Activated naive CD4-positive, alpha-beta T cell treated with anti-CD3 and anti-CD28 coated beads for 36 hours (primary cell): ENCODE measurements at places on chromosomes 12 and 14. TPM values are rescaled to one million over a fixed set of nuclear protein-coding genes. Genes with fewer than 3 reads are reported as not detected.

NUAK1 gene
- total RNA-seq: not detected

- DNase-seq: no peak
Measured at GRCh38 chr12:3697311-3697870, 55.5 kb downstream of the CRACR2A start.

DNA sequence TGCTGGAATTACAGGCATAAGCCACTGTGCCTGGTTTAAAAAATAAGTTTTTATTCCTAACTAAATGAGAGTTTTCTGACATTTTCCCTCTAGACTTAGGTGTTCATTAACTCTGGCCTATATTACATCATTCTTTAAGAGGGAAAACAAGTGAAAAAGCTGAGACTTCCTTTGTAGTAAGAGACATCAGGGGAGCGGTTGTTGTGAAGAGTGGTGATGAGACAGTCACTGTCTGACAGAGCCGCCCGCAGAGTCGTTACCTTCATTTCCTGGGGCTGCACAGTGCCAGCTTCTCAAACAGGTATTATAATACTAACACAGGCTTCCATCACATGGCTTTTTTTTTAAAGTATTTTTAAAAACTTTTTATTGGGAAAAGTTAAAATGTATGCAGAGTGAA, 19.7 kb upstream of the TDRD9 start:
- DNase-seq: peak; percentile 63

DNA sequence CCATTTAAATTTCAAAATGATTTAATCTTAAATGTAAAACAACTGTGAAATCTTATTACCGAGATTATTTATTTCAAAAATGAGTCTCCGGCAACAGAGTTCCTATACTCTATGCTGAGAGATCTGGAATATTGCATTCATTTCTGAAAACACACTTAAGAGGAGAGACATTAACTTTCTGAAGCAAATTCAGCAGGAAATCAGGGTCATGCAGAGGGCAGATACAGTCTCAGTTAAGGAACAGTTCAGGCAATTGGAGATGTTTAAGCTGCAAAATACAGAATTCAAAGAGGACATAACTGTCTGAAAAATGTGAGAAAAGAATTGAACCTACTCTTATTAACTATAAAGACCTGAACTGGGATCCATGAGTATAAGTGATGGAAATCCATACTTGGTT, 320.7 kb downstream of the PAWR start:
- DNase-seq: no peak

ARMH4 gene
- 0.43 TPM for total RNA-seq

- DNase-seq: peak; percentile 44
Measured at GRCh38 chr14:52314595-52315354, 663 bp downstream of the PTGER2 start.

OAS2 gene
- 191 TPM for total RNA-seq

- DNase-seq: no peak
Measured at GRCh38 chr14:64201296-64201695, 92.9 kb downstream of the ESR2 start.

- DNase-seq: peak; percentile 1
Measured at GRCh38 chr12:34393086-34393820, 371.0 kb downstream of the ALG10 start.

- DNase-seq: no peak
Measured at GRCh38 chr12:68477261-68477772, 133.4 kb upstream of the RAP1B start.

PRKAG1 gene
- 50.9 TPM for total RNA-seq

DNA sequence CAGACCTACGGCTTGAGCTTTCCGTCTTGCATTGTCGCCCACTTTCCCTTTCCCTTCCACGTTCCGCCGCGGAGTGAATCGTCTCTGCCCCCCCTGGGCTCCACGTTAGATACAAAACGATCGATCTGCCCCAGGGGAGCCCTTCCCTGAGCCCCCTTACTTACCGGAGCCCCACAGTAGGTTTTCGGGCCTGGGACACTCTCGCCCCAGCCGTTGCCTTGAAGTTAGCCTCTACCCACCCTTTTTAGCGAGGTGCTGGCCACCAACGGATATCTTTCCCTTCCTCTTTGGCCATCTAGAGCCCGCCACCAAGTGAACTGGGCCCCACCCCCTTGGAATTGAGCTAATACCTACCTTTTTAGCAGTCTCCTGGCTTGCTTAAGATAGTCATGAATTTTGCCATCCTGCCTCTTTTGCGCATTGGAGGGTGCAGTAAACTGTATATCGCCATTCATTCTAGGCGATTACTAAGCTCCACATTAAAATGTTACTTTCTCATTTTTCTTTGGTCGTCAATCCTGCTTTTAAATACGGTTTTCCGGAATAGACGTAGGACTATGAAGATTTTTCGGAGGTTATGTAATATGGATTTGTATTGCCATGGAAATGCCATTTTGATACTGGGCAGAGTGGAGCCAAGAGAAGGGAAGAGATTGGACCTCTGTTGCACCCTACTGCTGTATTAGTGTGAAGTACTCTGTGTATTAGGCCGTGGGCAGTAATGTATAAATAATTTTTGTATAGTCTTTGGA, 764 bp downstream of the RBM25 start:
- DNase-seq: peak; percentile 25

- DNase-seq: no peak
Measured at GRCh38 chr14:92797935-92798653, 4.0 kb downstream of the GOLGA5 start.

DNA sequence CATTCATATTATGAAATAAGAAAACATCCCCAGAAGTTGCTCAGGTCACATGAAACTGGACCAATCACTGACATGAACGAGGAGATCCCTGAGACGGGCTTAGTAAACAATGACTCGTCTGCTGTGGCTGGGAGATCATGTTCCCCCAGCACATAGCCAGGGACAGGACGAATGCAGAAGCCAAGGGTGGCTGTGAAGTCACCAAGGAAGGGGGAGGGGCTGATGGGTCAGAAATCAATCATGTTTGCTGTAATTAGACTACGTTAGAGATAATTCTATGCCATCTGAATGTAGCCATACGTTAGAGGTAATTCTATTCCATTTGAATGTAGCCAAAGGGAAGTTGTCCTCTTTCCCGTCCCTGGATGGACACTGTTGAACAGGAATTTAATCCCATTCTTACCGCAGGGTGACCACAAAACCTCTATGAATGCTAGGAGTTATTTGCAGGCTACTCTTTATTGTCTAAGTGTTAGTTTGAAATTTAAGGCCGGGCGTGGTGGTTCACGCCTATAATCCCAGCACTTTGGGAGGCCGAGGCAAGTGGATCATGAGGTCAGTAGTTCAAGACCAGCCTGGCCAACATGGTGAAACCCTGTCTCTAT, 332.9 kb downstream of the TMEM132D start:
- DNase-seq: no peak
